ENCODE measurements at places on chromosomes 4 and X.

DNA sequence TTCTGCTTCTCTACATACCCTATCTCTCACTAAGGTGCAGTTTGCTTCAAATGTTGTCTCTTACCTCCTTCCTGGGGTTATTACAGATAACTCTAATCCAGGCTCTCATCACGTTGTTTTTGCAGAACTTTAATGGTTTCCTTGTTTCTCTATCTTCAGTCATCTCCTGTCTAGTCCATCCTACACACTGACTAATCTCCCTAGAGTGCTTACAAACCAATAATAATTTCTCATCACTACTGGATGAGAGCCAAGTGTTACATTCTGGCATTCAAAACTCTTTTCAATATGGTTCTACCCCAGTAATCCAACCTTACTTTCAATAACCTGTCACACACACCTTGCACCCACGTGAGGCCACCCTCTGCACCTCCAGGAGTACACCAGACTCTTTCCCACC, 86.1 kb downstream of the SYNPO2 start:
- no peak for DNase-seq

DNA sequence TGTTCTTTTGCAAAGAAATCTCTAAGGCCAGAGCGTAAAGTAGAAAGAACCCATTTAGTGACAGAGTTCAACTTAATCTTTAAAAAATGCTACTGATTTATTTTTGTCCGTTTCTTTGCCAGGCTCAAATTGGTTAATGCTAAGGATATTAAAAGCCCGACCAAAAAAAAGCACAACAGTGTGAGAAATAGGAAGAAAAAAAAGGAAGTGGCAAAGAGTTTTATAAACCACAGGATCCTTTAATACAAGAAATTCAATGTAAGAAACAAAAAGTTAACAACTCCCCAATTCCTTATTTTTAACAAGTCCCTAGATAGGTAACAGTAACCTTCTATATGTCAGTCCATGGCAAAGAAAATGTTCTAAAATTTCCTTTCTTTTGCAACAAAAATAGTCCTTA, 480.4 kb downstream of the ACTRT1 start:
- DNase-seq: no peak

DNA sequence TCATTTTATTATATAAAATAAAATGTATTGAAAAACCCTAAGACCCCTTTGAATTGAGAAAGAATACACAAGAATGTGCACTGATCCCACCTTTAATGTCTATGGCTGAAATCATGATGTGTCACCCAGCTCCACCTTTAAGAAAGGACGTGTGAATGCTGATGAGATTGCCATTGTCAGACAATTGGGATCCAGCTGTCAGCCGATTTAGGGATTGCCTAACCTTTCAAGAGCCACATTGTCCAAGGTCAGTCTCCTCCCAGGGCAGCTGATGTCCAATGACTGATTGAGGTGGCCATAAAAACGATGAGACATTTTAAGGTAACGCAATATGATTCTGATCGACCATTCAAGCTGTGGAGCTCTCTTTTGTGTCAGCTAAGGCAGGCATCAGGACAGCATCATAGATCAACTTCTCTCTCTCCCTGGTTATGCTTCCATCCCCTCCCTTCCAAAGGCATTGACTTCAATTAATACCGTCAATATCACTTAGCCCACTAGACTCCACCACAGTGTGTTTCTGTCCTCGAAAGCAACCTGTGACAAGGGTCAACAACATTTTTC, 1676.4 kb downstream of the PCDH7 start:
- no peak for DNase-seq

DNA sequence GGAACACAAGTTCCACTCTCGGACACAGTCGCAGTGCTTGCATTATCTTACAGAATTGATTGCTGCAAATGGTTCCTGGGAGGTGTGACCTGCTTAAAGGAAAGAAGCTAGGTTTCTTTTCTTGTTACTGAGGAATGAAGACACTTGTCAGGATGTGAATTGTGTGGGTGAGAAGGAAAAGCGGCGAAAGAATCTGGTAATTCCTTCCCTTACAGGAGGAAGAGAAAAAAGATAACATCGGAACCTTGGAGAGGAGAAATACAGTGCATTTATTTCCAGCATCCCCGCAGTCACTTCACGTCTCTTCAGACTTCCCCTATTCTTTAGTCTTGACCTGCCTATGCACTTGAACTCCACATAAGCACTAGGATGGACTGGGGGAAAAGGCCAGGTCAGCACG, 389 bp upstream of the CCSER1 start:
- DNase-seq: no peak

DNA sequence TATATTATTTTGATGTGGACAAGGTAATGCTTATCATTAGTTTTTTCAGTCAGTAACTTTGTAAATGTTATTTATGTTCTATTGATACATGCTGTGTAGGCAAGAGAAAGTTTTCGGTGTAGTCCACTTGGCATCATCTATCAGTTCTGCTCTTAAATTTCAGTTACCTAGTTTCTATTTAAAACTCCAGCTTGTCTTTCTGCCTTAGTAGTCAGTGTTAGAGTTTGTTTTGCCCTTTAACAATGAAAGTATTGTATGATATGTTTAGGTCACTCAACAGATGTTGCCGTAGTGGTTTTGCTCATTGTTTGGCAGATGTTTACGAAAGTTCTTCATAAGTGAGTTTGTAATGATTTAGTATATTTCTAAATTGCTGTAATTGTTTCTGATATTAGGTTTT, 34.9 kb upstream of the FHDC1 start:
- no peak for DNase-seq

DNA sequence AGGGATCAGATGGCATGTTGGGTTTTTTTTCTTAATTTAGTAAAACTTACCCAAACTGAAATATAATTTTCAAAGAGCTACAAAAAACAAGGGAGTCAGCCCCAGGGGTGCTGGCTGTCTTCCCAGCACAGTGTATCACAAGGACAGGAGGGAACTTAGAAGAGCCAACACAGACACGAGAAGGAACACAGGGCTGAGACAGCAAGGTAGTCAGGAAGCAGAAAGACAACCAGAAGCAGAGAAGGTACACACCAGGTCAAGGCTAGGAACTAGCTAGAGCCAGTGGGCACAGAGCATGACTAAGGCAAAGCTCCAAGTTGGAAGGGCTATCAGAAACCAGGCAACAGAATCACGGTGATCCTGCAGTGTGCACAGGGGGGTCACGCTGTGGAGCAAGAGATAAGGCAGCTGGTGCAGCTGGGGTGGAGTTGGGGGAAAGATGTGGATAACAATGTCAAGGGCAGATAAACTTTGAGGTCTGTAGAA, 168.7 kb downstream of the NR3C2 start:
- no peak for DNase-seq

DNA sequence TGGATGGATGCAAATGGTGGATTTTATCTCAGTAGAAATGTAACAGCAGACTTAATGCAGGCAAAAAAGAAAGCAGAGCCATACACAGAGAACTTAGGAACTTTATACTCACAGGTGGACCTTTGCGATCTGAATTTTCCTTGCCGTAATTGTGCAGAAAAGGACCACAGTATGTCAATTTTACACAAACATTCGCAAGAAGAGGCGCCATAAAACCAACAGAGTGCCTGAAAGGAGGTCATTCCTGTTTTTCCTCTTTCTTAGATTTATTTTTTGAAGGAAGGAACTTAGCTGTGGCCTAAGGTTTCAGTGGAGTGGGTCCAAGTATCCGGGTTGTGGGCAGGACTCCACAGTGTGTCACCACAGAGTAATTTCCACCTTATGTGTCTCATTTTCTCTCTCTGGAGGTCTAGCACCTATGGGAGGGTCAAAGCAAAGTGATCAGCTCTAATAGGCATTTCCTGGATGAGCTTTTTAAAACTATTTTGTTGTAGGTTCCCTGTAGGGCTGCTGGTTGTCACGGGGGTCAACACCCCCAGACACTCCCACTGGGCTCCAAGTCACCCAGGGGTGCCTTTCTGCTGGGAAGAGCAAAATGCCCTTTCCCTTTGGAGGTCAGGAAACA, 24.7 kb upstream of the PBDC1 start:
- peak; percentile 10 for DNase-seq

DNA sequence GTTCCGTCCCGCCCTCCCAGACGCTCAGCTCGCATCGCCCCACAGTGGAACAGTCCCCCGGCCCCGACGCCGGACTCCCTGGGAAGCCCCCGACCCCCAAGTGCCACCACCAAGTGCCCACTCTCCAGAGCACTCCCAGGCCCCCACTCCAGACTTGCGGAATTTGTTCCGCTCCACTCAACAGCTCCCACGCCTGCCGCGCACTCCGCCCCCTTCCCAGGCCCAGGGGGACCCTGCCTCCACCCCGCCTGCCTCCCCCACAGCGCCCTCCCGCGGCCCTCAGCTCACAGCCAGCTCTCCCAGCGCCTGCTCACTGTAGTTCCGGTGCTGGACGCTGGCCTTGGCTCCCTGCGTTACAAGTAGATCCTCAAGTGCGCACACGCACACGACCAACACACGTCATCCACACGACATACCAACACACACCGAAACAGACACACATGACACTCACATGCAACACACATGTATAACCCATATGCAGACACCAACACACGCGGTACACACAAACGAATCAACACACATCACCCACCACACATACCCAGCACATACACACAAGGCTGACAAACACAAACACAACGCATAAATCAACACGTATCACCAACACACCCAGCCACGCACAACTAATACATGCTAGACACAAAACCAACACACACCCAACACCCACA, 8.0 kb downstream of the MSX1 start:
- no peak for DNase-seq

GRCh38 chr4:56783986-56784385, 37.5 kb downstream of the SPINK2 start:
- DNase-seq: no peak

DNA sequence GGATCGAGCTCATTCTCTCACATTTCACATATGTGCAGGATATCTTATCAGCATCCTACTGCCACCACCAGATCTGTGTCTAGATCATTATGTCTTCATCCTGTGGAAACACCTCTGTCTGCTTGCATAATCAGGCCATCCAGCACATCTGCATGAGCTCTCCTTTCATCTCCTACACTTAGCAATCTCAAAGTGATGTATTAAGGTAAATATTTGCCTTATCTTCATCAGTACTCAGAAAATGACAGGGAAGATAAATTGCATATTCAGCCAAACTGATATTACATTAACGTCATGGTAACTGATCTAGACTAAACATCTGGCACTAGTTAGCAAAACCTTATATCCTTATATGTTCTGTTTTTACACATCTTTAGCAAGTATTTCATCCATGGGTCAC, 207.3 kb upstream of the PABPC4L start:
- DNase-seq: no peak

DNA sequence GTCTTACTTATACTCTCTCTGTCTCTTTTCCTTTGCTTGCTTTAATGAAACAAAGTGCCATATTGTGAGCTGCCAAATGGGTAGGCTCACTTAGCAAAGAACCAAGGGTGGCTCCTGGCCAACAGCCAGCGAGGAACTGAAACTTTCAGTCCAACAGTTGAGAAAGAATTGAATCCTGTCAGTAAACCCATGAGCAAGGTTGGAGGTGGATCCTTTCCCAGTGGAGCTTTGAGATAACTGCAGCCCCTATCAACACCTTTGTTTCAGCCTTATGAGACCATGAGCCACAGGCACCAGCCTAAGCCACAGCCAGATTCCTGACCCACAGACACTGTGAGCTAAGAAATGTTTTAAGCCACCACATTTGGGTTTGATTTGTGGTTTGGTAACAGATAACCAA, 362.2 kb downstream of the PDGFC start:
- DNase-seq: no peak

DNA sequence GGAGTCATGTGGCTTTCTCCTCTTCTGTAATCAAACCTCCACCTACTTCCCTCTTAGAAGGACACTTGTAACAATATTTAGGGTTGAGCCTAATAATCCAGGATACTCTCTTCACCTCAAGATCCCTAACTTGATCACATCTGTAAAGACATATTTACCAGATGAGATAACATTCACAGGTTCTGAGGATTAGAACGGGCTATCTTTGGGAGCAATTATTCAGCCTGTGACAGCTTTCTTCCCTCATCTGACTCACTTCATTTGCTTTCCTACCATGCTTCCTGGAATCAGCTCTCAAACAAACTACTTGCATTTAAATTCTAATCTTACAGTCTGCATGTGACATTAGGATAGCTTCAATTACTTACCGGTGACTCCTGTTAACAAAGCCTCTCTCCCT, 133.5 kb upstream of the NDST3 start:
- DNase-seq: no peak

- no peak for DNase-seq
Measured at GRCh38 chr4:128841402-128841801, 31.9 kb downstream of the JADE1 start.

GRCh38 chr4:139978692-139979091, 175.3 kb downstream of the MAML3 start:
- no peak for DNase-seq

DNA sequence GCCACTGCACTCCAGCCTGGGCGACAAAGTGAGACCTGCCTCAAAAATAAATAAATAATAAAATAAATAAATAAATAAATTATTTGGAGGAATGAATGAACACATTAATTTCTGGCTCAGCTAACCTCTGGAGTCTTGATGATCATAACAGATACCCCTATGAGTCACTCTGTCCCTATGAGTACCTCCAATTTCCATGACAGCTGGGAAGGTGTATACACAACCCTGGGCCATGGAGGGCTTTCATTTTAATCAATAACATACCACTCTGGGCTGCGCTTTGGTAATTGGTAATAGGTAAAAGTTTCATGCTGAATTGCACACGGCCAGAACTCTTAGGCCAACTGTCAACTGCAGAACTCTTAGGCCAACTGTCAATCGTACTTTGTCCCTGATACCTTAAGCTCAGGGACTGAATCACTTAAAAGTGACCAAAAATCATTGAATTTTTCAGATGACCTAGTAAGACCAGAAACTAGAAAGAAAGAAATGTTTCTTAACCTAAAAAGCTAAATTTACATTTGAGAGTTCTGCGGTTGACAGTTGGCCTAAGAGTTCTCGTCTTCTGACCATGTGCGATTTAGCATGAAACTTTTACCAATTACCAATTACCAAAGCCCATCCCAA, 112.4 kb downstream of the ATP11C start:
- DNase-seq: no peak

DNA sequence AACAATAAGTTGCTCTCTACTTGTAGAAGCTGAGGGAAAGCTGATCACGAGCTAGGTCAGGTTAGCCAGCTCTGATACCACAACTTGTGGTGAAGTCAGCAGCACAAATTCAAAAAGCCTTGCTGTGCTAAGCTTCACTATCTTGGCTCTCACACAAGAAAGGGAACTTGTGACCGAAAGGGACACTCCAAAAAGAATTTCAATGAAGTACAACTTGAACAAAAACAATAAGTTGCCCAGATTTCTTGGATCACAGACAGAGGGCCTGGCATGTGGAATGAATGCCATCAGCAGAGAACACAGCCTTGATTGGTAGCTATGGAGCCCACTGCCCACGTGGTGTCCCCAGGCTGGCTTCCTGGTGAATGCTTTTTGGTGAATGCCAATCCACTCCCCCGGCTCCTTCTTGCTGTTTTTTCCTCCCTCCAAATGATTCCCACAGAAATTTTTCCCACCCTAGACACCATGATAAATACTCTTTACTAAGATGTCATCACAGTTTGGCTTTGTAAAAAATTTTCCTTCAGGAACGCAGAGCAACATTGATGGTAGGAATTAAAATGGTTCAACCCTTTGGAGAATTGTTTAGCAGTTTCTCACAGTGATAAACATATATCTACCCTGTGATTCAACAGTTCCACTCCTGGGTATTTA, 82.6 kb downstream of the ANXA3 start:
- DNase-seq: no peak

- DNase-seq: no peak
Measured at GRCh38 chr4:77040270-77040669, 35.5 kb downstream of the CCNI start.

GRCh38 chrX:100512471-100512870, 72.3 kb upstream of the TNMD start:
- peak; percentile 0 for DNase-seq

GRCh38 chrX:67917421-67918010, 373.7 kb downstream of the AR start:
- DNase-seq: no peak
